Left renal cortex interstitium (tissue), 4 donors: ENCODE measurements at places on chromosomes 12 and 14.

DNA sequence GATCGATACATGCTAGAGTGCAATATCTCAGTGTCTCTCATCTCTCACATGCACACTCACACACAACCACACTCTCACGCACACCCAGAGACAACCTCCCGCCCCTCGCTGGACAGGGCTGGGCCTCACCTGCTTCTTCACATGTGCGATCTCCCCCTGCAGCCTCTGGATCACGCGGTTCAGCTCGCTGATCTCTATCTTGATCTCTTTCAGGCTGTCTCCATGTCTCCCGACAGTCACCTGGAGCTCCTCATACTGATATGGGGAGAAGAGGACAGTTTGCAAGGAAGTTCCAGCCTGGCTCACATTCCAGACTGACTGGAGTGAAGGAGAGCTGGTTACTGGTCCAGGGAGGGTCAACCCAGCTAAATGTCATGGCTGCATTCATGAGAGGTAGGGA lies 4.4 kb downstream of the KRT2 start:
- DNase-seq: no peak

- DNase-seq: no peak
These were observed 19.1 kb downstream of the TSPAN11 start for GRCh38 chr12:30945443-30946164.

DNA sequence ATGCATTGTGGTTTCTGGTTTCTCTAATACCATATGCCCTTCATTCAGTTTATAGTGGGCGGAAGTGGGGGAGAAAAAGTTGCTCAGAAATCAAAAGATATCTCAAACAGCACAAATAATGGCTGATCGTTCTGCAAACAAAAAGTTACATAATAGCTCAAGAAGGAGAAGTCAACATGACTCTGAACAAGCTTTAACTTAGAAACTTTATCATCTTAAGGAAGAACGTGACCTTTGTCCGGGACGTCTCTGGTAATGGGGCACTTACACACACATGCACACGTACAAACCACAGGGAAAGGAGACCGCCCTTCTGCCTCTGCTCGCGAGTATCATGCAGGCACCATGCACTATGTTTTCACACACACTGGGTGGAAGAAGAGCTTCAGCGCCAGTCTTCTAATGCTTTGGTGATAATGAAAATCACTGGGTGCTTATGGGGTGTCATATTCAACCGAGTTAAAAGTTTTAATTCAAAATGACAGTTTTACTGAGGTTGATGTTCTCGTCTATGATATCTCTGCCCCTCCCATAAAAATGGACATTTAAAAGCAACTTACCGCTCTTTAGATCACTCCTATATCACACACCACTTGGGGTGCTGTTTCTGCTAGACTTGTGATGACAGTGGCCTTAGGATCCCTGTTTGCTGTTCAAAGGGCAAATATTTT lies 4.7 kb downstream of the FOS start:
- DNase-seq: no peak

DNA sequence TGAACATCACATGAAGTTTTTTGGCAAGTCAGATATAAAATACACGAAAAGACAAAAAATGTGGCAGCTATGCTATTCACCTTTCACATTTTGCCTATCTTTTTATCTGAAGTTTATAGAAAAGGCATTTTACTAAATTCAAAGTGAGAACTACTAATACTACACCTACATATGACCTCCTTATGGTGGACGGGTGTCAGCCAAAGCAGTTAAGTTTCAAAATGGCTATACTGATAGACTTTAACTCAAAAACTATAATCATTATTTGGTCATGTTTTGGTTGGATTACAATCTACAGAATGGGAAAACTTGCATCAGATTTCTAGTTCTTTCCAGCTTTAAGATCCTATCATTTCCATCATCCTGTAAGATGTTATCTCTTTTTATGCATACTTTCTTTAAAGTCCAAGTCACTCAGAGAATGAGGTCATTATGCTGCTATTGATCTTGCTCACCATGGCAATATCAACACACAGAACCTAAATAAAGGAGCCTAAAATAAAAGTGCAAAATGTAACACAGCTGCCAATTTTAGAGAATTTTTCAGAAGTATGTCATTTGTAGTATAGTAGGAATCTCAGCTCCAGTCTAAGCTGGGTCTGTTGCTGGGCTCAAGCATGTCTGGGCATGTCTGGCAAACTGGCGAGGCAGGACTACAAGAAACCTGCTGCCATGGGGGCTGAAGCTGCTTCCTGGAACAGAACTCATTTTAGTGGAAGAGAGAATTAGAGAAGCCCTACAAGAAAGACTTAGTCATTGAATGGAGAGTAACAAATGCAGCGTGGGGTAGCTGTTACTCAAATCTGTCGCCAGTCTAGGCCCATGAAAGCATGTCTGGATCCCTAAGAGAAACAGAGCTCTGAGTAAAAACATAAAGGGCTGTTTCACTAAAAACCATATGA lies 7.6 kb upstream of the AEBP2 start:
- DNase-seq: no peak

- no peak for DNase-seq
These were observed 512 bp downstream of the ACTR10 start for GRCh38 chr14:58200480-58200841.

DNA sequence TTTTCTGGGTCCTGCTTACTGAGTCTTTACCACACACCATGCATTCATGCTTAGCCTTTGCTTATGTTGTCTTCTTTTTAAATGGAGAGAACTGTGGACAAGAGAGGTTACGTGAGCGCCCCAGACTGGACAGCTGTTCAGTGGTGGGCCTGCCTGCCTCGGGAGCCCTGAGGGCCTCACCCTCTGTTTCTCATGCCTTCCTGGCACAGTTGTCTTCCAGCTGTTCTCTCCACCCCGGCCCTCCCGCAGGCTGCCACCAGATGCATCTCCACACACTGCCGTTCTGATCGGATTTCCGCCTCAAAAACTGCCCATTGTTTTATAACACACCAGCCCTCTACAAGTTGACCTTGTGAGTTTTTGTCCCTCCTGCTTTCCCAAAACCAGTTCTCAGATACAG lies 100.8 kb downstream of the SAMD4A start:
- DNase-seq: no peak

DNA sequence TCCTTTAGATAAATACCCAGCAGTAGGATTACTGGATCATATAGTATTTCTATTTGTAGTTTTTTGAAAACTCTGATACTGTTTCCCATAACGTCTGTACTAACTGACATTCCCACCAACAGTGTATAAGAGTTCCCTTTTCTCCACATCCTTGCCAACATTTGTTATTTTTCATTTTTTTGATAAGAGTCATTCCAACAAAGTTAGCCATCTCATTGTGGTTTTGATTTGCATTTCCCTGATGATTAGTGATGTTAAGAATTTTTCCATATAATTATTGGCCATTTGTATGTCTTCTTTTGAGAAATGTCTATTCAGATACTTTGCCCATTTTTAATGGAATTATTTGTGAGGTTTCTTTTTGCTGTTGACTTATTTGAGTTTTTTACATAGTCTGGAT lies 486.0 kb downstream of the FLRT2 start:
- no peak for DNase-seq
